ENCODE measurements at places on chromosomes 6 and 20. TPM values are rescaled to one million over a fixed set of nuclear protein-coding genes. Genes with fewer than 3 reads are reported as not detected.

FAM229B gene
- total RNA-seq = 1.7 TPM

GNRH2 gene
- total RNA-seq = 0.64 TPM

DNA sequence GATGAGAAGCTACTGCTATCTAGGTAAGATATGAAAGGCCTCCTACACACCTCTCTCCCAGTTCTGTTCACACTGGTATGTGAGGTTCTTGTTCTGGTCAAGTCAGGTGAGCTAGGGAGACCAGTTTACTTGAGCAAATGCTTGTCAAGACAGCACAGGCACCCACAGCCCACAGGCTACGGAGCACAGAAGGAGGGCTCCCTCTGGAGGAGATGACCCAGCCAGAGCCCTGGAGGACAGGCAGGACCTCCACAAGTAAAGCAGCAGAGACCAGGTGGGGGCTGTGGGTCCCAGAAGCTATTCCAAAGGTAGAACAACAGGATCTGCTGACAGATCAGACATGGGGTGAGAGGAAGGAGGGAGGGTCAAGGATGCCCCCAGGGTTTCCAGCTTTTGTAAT, 13.2 kb downstream of the MMP24OS start:
- DNase-seq = no peak

DNA sequence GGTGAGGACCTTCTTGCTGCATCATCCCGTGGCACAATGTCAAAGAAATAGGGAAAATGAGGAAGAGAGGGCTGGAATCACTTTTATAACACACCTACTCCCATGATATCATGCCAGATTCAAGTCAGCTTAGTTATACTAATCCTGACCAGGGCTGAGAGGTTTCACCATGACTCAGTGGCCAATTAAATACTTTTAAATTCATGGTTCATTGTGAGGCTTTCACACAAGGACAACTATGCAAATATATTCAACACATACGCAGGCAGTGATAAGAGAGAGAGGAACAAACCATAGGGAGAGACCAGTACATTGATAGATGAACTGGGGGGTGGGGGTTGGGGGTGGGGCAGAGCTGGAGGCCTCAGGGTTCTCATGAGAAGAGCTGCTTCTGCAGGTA, 313.1 kb downstream of the LRFN2 start:
- no peak for DNase-seq

- no peak for DNase-seq
Measured at GRCh38 chr6:144181639-144182038, 31.3 kb downstream of the STX11 start.

DNA sequence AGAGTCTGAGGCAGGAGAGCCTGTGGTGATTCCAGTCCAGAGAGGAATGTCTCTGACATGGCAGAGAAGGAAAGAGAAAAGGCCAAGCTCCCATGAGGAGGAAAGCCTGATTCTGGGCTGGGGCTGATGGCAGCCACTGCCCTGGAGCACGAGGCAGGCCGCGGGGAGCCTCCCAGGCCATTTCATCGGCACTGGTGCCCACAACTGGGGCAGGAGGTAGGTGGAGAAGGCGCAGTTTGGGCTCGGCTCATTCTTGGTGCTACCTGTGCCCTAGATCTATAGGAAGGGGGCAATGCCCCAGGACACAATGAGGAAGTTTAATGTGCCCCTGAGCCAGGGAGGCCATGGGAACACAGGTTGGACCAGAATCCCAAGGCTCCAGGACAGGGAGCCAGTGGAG, 2.6 kb upstream of the TREML1 start:
- no peak for DNase-seq

DNA sequence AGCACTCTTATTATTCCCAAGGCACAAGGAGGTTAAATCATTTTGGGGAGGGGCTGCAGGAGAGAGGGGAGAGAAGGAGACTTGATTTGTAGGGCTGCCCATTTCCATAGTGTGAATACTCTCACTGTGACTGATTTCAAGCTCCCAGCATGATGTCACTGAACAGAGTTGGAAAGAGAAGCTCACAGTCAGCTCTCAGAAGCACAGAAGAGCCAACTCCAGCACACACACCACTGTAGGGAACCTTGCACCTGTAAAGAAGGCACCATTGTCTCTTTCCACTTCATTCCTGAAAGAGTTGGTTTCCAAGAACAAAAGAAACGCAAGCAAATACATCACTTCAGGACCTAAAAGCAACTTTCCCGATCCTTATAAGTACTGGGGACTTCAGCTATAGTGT, 12.7 kb upstream of the STK35 start:
- DNase-seq = no peak

DNA sequence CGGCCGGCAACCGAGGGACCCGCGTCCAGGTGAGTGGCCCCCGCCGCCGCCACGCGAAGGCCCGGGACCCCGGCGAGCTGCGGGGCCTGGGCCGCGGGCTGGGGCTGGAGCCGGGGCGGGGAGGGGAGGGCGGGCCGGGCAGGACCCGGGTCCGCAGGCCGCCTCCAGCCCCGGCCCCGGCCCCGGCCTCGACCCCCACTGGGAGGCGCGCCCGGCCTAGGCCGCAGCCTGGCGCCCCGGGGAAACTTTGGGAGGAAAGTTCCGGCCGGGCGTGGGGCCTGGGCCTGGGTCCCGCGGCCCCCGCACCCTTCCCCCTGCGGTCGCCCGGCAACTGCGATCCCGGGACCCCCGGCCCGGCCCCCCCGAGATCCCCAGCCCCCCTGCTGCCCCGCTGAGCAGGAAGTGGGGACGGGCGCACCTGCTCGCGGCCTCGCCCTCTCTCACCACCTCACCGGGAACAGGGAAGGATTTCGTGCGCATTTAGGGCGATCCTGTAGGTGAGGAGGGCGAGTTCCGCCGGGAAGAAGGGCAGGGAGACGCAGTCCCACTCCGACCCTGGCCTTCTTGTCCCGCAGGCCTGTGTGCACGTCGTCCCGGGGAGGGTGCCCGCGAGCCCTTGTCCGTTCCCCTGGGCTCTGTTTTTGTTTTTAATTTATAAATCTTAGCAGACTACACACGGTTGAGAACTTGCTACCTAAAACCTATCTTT, 402 bp downstream of the OSBPL2 start:
- no peak for DNase-seq

DNA sequence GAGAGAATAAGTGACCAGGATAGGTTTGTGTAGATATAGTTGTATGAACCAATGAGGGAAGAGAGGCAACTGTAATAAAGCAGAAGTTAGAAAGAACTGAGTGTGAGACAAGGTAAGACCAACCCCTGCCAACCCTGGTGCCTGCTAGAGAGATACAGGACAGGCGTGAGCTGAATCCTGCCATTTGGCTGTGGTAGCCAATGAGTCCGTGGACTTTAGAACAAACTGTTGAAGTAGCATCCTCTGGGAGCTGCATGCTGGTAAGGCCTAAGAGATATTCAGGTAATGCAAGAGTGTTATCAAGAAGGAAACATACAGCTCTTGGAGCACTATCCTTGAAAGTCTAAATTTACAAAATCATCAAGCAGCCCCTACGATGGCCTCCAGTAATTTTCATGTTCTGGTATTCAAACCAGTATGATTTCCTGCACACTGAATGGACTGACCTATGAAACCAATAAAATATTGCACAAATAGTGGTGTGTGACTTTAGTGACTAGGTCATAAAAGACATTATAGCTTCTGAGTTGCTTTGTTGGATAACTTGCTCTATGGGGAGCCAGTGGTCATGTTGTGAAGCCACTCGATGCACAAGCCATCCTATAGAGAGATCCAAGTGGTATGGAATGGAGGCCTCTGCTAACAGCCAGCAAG, 24.0 kb downstream of the BTBD3 start:
- no peak for DNase-seq

DNA sequence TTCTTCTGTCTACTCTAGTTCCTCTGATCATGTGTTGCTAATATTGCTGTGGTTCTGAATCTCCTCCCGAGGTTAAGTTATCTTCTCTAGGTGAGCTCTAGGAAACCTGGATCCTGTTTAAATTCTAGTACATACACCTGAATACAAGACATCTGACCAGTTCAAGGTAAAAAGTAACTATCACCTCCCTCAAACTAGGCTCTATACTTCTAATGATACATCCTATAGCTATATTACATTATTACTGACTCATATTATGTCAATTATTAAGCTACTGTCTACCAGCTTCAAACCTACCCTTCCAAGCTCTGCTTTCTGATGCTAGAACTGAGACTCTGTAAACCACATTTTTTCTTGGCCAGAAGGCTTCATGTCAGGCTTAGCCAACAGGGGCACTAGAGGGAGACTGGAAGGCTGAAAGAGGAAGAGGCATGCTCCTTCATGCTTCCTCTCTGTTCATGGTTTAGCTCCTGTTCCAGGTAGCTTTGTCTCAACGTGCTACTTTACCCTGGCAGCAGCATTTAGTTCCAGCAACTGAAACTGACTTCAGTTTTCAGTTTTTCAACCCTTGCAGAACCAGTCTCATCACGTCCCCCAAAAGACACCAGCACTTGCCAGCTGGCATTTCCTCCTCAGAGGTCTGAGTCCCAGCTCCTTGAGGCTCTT, 148.4 kb upstream of the TOP1 start:
- peak; percentile 20 for DNase-seq

DNA sequence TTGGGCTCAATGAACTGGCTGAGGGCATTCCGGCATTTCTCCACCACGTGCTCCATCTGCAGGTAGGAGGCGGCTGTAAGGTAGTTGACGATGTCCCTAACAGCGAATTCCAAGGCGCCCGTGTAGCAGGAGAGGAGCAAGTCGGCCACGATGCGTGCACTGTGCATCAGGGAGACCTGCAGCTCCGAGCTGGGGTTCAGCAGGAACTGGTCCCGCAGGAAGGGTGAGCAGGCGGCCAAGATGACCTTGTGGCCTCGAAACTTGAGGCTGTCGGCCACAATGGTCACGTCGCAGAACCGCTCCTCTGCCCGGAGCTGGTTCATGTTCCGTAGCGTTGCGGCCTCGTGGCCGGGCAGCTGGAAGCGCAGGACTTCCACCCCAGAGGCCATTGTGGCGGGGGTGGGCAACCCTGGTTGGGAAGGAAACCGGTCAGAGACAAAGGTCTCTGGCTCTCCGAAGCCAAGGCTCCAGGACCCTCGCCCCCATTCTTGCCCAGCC, 920 bp downstream of the ZBTB12 start:
- no peak for DNase-seq

All from GM12878 (cell line).